ENCODE measurements at places on chromosomes 1 and 21. TPM values are rescaled to one million over a fixed set of nuclear protein-coding genes. Genes with fewer than 3 reads are reported as not detected.

The UCHL5 gene
- total RNA-seq, result 15.2 TPM

- DNase-seq, result no peak
Observed at GRCh38 chr1:30650968-30651320, 72.4 kb downstream of the MATN1 start.

The FMO1 gene
- total RNA-seq, result not detected

GRCh38 chr1:41950820-41951219 is 32.1 kb upstream of the HIVEP3 start:
- DNase-seq, result no peak

DNA sequence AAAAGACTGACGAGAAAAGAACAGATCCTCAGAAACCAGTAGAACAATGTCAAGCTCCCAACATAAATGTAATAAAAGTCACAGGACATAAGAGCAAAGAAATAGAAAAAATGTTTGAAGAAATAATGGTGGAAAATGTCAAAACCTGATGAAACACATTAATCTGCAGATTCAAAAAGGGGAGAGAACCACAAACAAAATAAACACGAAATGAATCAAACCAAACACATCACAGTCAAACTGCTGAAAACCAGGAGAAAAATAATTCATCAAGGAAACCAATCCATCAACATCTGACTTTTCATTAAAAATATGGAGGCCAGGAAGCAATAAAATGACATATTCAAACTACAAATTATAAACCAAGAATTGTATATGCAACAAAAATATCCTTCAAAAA is 31.9 kb downstream of the TRIM33 start:
- no peak for DNase-seq

The PRELP gene
- total RNA-seq, result 6.4 TPM

- no peak for DNase-seq
Observed at GRCh38 chr1:58748666-58749065, 35.2 kb downstream of the JUN start.

- no peak for DNase-seq
Observed at GRCh38 chr1:182244451-182244850, 147.1 kb downstream of the GLUL start.

- no peak for DNase-seq
Observed at GRCh38 chr1:218156595-218156994, 128.5 kb upstream of the RRP15 start.

The PPFIA4 gene
- total RNA-seq, result 0.78 TPM

- DNase-seq, result no peak
Observed at GRCh38 chr1:183595537-183595936, 5.3 kb upstream of the NCF2 start.

- DNase-seq, result no peak
Observed at GRCh38 chr1:31742462-31743212, 21.5 kb downstream of the ADGRB2 start.

The FNBP1L gene
- total RNA-seq, result 9.2 TPM

DNA sequence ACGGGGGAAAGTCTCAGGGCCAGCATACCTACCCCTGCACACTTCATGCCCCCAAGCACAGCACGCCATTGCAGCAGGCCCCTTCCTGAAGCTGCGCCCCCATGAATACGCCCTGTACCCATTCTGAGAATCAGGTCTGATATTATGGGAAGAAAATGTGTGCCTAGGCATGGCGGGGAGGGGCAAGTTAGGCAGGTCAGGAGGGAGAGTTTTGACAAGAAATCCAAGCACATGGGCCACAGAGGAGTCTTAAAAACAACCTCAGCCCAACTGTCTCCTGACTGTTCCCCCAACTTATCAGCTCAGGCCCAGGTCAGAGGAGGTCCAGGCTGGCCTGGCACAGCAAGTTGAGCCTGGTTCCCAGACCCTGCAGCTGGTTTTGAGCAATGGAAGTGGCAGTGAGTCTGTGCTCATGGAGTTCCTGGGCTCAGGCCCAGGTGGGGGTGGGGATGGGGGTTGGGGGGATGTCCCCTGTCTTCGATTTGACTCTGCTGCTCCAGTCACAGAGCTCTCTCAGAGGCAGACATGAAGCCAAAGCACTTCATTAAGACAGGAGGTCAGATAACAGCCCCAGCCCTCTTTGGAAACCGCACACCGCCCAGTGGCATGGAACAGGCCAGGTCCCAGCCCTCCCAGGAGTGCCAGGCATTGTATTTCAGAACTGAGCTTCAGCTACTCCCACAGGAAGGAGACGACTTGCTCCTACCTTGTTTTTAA is 20.6 kb upstream of the BCAR3 start:
- DNase-seq, result no peak

The WARS2 gene
- 4.7 TPM for total RNA-seq

DNA sequence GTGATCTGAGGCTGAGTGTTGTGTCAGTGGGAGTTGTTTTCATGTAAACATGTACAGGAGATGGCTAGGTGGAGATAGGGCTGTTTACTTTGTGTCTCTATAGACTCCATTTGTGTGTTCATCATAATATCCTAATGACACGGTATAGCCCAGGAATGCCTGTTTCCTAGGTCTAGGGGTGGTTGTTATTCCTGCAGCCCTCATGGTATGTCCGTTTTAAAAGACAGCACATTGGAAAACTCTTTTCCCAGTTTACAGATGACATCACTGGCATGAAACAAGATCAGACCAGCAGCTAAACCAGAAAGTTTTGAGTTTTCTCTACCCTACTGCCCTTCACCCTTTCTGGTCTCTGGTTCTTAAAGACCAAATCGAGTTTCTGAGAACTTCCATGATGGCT is 227.3 kb upstream of the TMEM51 start:
- no peak for DNase-seq

GRCh38 chr1:74835051-74835450 is 102.1 kb downstream of the TYW3 start:
- DNase-seq, result no peak

DNA sequence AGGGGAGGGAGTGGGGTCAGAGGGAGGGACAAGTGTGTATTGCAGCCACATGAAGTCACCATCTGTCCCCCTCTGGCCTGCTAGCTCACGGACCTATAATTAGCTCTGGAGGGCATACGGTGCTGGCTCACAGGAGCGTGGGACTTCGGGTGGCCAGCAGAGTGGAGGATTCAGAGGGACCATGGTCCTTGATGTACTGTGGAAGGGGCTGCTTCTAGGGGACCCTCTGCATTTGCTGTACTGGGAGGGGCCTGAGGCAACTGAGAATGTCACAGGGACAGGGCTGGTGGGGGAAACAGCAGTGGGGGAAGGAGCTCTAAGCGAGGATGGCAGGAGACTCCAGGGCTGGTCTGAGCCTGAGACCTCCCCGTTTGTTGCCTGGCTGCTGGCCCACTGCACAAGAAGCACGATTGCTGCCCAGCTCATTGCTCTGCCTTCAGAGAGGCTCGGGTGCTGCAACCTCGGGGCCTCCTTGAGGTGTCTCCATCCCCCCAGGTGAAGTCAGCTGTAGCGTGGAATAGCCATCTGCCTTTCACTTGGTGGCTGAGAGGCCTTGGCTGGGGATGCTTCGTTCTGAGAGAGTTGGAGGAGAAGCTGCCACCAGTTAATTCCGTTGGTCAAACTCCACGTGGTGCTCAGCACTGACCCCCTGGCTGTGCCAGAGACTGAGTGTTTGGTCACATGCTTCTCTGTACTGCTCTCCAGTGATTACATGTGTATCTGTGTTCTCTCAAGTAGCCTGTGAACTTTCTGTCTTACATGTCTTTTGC is 2.7 kb downstream of the PPFIA4 start:
- DNase-seq, result peak; percentile 40

GRCh38 chr1:84689514-84690396 is 506 bp downstream of the SSX2IP start:
- DNase-seq, result peak; percentile 69

GRCh38 chr1:102891868-102892625 is 216.3 kb downstream of the COL11A1 start:
- DNase-seq, result no peak

The CFHR2 gene
- total RNA-seq, result 295 TPM

The KCNE1 gene
- total RNA-seq, result 2.0 TPM

DNA sequence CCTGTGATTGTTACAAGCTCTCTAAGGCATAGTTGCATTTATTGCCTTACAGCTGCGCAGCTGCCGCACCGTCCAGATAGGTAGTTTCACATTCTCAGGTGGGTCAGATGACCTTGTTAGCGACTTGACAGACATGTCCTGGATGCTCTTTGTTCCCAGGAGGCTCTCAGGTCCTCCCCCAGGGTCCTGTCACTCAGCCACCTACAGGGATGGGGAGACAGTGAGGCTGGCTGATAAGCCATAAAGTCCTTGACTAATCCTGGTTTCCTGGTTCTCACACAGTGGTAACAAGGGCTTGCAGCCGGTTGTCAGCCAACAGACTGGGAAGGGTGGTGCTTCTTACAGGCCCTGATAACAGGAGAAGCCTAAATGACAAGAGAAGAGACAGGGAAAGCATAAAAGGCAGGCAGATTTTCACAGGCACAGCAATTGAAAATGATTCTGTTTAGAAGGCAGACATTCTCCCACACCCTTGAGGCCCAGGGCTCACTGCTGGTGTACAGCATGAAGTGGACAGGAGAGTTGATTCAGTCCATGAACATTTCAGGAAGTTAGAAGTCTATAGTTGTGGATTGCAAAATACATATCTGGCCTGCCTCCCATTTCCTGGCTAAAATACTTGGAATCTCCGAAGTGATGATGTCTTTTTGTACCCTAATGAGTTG is 2.9 kb downstream of the ARF1 start:
- no peak for DNase-seq

The AHDC1 gene
- total RNA-seq, result 20.0 TPM

GRCh38 chr1:84164161-84164560 is 20.1 kb downstream of the PRKACB start:
- no peak for DNase-seq

The RNU1-3 gene
- 1,159 TPM for total RNA-seq

GRCh38 chr1:64472805-64473204 is 2.9 kb downstream of the CACHD1 start:
- no peak for DNase-seq

- DNase-seq, result no peak
Observed at GRCh38 chr1:87560601-87561360, 232.1 kb downstream of the LMO4 start.

The MOB3C gene
- 5.3 TPM for total RNA-seq

GRCh38 chr1:92488416-92488815 is 1.7 kb upstream of the GFI1 start:
- no peak for DNase-seq

DNA sequence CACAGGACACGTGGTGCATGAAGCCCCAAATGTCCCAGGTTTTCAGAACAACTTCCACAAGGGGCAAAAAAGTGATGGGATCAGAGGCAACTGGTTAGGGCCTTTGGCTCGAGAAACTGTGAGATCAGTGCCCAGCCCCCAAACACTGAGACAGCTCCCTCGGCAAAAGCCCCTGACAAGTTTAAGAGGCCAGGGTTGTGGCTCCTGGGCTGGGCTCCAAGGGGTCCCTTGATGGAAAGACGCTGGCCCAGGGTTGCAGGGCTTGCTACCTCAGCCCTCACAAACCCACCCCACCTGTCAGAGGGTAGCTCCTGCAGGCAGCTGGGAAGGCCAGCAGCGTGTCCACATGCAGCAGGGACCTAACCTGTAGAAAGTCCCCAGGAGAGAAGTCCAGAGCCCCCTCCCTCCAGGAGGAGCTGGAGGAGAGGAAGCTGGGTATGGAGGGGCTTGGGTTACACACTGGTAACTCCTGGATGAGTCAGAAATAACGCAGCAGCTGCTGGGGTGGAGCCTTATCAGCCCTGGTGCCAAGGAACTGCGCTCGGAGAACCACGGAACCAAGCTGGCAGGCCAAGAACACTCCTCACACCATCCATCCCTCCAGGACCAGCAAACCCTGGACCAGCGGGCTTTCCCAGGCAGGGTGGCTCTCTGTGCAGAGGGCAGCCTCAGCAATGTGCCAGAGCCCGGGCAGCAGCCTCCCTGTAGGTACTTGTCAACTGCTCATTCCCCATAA is 37.5 kb downstream of the CTNNBIP1 start:
- DNase-seq, result no peak

DNA sequence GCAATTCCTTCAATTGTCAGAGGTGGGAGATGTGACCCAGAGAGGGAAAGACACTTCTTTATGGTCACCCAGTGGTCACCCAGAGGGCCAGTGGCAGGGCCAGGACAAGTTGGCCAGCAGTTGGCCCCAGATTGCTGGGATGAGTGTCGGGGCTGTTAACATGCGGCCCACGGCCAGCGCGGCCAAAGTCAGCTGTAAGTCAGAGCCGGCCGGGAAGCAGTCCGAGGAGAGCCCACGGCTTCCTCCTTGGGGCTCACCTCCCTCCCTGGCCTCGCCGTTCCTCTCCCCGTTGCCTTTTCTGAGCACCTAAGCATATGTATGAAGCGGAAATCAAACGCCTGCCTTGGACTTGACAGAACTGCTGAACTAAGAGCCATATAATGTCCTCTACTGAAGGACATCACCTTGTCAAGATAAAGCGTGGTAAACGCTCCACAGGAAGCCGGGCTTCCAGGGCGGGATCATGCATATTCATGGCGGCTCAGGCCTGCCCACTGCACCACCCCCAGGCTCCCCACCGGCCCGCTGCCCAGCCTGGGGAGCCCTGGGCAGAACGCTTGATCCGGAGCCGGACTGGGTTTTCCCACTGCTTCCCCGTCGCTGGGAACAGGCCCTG is 245.4 kb upstream of the POU3F1 start:
- DNase-seq, result no peak

- DNase-seq, result no peak
Observed at GRCh38 chr1:212188599-212189351, 96.4 kb upstream of the PPP2R5A start.

The TSPEAR gene
- not detected for total RNA-seq

DNA sequence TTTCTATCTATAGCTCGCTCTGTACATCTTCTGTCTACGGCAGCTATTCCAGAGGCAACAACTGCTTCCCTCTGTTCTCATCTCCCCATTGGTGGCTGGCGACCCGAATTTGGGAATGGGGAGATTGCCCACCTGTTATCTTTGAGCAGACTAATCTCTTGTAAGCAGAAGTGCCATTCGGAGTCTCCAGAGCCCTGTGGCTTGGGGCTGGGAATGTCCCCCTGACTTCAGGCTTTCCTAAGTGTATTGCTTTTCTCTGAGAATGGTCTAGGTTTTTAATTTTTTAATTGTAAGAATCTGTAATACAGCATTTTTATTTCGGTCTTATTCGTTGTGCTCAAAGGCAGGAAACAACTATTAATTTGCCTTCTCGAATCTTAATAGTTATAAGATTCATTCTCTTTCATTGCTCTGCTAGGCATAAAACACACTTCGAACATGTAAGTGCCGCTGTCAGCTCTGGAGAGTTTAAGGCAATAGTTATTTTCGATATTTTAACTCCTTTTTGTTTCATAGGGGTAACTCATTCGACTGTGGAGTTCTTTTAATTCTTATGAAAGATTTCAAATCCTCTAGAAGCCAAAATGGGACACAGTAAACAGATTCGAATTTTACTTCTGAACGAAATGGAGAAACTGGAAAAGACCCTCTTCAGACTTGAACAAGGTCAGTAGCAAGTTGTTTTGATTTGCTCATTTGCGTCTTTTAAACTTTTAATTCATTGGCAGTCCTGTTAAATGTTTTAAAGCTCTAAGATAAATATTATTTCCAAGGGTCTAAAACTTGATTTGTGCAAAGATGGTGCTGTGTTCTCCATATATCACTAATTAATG is 514 bp downstream of the AGL start:
- no peak for DNase-seq

The CPLANE2 gene
- total RNA-seq, result 4.7 TPM

DNA sequence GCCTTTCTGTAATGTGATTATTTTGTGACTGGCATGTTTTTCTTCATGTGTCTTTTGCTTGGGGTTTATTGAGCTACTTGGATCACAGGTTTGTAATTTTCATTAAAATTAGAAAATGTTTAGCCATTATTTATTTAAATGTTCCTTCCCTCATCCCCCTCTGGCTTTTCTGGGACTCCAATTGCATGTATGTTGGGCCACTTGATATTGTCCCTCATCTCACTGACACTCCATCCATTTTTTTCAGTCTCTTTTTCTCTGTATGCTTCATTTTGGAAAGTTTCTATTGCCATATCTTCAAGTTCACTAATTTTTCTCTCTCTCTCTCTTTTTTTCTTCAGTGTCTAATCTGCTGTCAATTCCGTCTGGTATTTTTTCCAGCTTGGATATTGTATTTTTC is 390.1 kb downstream of the PRDM2 start:
- no peak for DNase-seq
